ENCODE measurements at places on chromosomes 11 and 22.

DNA sequence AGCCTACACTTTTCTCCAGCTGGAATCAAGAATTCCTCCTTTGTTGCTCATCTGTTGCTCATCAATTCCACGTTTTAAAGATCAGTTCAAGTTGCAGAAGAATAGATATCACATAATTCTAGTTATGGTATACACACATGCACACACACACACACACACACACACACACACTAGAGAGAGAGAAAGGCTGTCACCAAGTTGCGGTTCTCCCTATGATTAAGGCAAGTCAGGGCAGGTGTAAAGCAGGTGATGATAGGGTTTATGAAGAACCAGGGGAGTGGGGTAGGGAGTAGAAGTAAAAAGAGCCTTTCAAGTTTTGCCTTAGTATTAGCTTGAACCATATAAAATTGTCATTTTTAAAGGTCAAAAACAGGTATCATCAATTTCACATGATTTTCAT is 31.7 kb upstream of the TMPRSS4 start:
- DNase-seq = no peak

DNA sequence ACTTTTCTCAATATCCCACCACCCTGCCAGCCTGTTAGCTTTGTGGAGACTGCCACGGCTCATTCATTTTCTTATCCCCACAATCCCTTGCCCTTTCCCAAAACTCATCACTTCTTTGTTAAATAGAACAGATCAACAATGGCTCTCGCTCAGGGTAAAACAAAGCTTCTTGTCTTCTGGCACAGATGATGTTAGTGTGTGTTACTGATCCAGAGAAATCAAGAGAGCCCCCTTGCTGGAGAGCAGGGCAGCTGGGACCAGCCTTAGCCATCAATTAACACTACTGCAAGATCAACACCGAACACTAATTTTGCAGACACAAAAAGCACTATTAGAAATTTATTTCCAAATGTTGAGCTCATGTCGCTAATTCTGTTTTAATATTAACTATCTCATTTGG is 420.9 kb downstream of the TENM4 start:
- DNase-seq = no peak

DNA sequence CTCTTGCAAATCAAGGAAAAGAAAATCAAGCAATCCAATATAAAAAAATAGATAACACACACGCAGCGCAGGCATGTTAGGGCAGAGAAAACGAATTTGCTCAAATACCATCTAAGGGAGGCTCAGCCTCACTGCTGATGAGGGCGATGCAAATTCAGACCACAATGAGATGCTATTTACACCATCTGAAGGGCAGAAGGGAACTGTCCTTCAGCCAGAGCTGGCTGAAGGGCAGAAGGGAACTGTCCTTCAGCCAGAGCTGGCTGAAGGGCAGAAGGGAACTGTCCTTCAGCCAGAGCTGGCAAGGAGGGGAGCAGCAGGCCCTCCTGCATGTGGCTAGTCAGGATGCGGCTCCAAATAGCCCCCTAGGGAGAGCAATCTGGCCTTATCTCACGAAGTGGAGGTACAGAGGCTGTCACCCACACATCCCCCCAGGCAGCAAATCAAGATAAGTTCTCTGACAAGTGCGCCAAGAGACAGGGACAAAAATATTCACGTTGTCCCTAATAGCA is 7.6 kb upstream of the SLC39A13 start:
- DNase-seq = no peak

- DNase-seq = no peak
Measured at GRCh38 chr22:39490135-39490798, 11.8 kb upstream of the MIEF1 start.

DNA sequence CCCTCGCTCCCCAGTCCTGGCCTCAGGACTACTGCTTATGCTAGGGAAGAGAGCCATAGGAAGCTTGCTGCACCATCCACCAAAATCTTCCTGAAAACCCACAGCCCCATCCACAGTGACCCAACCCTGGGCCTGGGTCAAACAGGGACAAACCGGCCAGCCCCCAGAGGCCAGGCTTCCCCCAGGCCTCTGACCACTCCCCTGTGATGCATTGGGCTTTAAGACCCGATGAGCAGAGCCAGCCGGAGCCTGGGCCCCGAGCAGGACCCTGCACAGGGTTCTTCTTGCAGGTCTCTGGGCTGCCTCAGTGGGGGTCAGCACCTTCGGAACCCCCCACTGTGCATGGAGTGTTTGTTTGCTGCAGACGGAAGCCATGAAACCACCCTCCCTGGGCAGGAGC is 583.7 kb downstream of the BRD1 start:
- DNase-seq = no peak

- DNase-seq = no peak
Measured at GRCh38 chr11:27860811-27861210, 160.6 kb upstream of the BDNF start.

- no peak for DNase-seq
Measured at GRCh38 chr11:75858613-75859012, 43.6 kb downstream of the UVRAG start.

DNA sequence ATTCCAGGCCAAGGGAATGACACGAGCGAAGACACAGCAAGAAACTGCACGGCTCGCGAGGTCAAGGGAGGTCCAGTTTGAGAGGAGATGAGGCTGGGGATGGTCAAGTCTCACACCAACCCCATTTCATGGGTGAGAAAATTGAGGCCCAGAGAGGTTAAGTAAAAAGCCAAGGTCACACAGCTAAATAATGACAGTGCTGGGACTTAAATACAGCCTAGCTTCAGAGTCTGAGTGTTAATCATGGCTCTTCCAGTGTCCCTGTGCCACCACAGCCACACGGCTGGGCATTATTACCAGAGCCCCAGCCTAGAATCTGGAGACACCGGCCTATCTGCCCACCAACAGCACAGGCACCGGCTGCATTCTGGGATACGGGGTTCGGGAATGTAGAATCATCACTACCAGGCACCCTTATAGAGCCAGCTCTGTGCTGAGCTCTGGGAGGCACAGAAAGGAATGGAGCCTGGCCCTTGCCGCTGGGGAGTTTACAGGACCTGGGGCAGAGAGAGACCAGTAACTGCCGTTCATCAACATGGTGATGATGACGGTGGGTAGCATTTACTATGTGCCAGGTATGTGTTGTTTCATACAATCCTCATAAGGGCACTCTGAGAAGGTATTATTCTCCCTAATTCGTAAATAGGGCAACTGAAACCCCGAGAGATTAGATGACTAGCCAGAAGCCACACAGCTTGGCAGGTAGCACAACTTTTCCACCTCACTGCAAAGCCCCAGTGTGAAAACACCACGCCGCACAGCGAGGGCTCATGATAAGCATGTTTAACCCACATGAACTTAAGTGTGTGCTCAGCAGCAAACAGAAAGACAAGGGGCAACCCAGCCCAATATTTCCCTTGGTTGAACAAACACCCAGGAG is 51.8 kb downstream of the CD6 start:
- no peak for DNase-seq

DNA sequence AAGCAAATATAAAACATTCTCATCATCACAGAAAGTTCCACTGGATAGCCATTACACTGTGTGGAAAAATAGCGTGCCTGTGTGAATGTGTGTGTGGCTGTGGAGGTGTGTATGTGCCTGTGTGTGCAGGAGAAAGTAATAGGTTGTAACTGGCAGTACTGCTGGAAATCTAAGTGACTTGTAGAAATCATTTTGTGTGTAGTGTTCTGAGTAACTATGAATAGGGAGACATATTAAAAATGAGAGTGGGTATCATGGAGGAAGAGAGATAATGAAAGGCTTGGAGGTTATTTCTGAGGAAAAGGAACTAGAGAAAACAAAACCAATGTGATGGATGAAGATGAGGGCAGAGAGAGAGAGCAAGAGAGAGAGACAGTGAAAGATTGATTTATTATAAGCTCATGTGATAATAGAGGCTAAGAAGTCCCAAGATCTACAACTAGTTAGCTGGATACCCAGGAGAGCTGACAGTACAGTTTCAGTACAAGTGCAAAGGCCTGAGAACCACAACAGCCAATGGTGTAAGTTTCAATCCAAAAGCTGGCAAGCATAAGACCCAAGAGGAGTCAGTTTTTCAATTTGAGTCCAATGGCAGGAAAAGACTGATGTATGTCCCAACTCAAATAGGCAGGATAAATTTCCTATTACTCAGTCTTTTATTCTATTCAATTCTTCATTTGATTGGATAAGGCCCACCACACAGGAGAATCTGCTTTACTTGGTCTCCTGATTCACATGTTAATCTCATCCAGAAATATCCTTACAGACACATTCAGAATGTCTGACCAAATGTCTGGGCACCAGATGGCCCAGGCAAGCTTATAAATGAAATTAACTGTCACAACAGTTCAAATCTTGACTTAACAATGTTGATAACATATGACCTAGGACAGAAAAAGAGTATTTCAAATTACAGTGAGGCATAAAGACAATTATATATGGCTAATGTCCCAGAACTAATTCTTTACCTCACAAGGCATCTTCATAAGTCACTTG is 14.9 kb downstream of the KBTBD3 start:
- DNase-seq = no peak

DNA sequence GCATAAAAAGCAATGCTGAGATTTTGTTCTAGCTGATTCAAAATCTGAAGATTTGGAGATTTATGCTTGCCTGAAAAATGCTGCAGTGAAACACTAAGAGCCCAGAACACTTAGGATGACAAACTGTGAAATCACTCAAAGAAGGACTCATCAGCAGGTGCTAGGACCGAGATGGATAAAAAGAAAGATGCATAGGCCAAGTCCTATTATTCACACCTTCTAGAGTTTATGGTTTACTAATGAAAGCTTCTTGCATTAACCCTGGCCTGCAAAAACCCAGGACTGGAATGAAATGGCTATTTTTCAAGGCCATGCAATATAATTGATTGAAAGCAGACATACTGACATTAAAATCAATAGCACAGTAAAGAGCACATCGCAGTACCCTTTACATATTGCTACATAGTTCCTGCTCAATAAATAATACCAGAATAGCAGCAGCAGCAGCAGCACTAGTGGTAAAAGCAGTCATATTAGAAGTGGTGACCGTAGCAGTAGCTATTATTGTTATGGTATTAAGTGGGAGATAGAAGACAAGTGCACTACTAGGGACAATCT is 161.7 kb downstream of the RAB38 start:
- no peak for DNase-seq

DNA sequence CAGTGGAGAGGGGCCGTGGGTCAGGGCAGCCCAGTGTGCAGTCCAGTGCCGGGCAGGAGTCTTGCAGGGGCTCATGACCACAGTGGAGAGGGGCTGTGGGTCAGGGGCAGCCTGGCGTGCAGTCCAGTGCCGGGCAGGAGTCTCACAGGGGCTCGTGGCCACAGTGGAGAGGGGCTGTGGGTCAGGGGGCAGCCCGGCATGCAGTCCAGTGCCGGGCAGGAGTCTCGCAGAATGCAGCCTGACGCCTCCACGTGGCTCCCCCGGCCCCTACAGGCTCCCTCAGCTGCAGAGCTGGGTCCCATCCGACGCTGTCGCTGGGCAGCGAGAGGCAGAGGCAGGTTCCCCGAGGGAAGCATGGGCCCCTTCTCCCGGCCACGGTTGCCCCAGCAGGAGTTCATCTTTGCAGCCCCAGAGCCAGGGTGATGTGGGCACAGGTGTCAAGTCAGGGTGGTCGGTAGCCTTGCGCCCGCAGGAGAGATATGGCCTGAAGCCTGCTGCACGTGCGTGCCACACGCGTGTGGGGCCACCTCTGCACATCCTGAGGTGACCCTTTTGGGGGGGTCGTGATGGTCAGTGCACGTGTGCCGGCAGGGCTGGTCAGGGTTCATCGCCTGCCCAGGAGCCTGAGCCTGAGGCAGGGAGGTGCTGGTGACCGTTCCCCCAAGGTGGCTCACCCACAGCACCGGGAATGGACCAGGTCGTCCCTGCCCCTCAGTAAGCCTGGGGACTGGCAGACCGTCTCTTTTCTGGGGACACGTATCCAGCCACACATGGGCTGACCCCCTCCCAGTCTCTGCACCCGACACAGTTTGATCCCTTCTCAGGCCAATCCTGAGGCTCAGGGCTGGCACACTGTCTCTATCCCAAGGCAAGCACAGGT is 2.9 kb downstream of the IFITM5 start:
- DNase-seq = no peak

DNA sequence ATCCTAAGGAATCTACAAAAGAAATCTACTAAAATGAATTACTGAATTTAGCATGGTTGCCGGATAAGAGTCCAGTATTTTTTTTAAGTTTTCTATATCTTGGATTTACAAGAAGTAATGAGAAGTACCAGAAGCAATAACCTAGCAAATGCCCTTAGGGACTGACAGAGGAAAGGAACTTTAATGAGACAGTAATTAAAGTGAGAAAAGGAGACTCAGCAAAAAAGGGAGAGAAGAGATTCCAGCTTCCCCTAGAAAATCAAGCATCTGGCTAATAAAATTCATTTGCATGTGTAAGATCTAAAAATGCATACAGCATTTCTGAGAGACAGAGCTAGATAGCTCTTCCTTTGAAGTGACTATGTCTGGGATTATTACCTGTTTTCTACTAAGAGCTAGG is 39.1 kb downstream of the IZUMO1R start:
- no peak for DNase-seq

DNA sequence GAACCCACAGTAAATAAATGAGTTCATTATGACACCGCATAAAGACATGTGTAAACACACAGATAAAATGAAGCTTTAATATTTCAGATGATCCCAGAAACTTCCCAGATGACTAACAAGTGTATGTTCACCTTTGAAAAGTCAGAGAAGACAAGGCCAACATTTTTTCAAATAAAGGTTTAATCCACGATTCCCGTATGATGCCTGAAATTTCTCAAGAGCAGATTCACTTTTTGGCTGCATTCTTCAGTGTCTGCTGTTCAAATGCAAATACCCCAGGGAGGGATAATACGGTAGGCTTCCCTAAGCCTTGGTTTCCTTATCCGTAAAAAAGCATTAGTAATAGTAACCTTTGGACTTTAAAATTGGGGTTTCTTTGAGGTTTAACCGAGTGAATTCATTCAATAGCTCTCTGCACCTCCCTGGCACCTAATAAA is 62.5 kb downstream of the SYTL2 start:
- no peak for DNase-seq

DNA sequence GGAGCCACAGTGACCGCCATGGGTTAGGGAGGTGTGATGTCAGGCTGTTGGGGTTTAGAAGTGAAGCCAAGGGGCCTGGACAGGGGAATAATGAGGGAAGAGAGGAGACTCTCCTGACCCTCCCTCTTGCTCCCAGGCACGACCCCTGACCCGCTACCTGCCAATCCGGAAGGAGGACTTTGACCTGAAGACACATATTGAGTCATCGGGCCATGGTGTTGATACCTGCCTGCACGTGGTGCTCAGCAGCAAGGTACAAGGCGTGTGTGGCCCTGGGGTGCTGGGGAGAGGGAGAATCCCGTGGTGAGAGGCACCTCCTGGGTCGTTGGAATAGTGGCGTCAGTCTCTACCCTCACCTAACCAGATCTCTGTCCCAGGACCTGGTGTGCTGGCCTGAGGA is 29.5 kb downstream of the TREH start:
- no peak for DNase-seq

DNA sequence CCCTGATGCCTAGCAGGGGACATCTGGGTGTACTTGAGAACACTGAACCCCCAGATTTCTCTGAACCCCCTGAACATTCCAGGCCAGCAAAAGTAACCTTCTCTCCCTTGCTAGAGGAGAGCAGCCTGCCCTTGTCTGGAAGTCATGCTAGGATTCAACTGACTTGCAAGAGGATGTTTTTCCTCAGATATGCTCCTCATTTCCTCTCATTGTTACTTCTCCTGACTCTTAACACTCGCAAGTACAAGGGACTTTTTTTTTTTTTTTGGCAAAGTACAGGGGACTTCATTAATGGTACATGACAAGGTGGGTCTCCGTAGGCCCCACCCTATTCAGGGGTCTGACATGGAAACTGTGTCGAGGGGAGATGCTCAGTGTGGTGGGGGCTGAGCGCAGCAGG is 6.3 kb upstream of the MCHR1 start:
- no peak for DNase-seq

Measured in right renal pelvis (tissue), 4 donors.